Stimulated activated CD4-positive, alpha-beta T cell treated with anti-CD3 and anti-CD28 coated beads, Interleukin-15, amount 100 ng/mL, for 1 hour (primary cell): ENCODE measurements at places on chromosomes 4 and X.

DNA sequence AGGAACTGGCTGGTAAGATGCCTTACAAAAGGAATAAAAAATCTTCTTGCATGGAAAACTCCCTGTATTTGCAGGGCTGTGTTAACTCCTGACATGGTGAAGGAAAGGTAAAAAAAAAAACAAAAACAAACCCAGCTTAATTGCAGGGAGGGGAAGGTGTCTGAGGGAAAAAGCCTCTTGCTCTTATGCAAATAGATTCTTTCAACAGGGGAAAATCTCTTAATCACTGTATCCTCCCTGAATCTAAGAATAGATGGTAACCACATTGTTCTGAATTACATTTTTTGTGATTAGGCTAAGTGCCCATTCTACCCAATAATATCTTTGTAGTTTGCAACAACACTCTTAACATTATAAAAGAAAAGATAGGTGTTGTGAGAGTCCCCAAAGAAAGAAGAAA is 172.6 kb downstream of the RBM46 start:
- DNase-seq, result no peak

GRCh38 chr4:59608466-59608865 is 1591.7 kb upstream of the ADGRL3 start:
- no peak for DNase-seq

DNA sequence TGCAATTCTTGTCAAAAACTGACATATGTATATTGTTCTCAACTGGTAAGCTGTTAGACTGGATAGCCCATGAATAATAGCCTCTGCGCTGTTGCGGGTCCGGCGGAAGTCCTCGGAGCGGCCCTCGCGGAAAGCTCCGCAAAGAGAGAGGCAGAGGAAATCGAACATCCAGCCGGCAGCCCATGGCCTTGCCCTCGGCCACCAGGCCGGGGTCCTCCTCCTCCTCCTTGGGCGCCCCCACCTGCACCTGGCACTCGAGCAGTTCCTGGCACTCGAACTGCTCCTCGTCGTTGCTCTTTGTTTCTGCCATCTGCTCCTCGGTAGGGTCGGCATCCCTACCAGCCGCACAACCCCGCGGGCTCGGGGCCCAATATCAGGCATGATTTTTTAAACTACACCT is 1176.3 kb downstream of the PCDH18 start:
- no peak for DNase-seq

DNA sequence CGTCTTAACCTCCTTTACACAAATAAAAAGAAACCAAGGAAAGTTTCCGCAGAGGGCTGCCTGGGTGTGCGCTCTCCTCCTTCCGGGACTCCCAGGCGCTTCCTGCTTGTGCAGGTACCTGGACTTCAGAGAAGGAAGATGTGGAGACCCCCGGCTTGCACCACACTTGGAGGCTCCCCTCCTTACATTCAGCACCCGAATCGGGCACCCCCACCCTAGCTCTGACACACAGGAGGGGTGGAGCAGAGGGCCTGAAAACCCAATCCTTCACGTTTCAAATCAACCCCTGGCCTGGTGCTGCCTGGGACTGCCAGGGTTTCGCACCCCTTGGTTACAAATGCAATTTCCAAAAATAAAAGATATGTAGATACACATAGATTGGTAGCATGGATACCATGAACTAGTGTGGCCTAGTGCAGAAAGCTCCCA is 3.1 kb downstream of the NKX3-2 start:
- DNase-seq, result no peak

GRCh38 chrX:21843179-21843578 is 3.8 kb downstream of the MBTPS2 start:
- no peak for DNase-seq

DNA sequence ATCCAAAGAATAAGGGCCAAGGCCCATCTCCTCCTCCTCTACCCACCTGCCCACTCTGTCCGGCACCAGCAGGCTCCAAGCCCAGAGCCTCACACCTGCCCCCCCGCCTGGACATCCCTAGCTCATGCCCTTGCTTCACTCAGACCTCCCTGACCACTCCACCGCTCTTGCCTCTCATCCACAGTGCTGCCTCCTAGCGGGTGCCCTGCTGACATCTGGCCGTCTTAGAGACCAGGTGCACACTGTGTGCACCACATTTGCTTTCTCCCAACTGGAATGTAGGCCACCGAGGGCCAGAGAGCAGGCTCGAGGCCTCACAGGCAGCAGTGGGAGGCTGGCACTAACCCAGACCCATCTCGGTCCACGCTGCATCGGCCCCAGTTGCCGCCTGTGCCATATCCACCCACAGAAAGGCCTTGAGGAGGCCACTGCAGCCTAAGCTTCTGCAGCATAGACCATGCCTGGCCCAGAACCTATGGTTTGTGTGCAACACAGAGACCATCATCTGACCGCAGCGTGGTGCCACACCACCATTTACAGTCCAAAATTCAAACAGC is 13.5 kb downstream of the LETM1 start:
- no peak for DNase-seq

DNA sequence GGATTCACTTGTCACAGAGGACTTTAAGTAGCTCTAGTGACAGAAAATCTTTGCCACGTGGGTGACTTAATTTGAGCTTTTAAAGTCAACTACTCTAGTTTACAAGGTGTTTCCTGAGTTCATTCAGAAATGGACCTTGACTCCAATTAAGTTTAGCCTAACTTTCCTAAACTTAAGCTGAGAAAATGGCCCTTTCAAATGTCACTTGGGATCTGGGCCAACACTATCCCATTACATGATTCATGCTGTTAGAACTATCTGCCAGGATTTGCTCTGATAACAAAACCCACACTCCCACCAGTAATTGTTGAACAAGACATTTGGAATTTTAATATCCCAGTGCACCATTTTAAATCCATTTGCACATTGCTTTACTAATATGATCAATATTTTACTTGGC is 40.8 kb downstream of the C4orf46 start:
- no peak for DNase-seq

DNA sequence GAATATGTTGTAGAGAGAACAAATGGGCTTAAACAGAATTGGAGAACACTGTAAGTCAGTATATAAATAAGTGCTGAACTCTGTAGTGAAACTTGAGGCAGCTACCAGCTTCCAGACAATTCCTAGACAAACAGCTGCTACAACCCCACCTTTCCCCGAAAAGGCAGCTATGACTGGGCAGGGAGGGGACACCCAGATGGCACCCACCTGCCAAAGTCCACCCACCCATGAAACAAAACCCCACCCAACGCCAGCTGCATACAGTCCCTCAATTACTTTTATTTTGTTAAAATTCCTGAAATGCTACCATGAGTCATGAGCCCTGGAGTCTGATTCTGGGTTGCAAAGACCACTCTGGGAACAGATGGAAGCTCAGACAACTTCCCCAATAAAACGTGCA is 24.4 kb downstream of the RELL1 start:
- DNase-seq, result no peak
